ENCODE measurements at places on chromosomes 12 and 14.

DNA sequence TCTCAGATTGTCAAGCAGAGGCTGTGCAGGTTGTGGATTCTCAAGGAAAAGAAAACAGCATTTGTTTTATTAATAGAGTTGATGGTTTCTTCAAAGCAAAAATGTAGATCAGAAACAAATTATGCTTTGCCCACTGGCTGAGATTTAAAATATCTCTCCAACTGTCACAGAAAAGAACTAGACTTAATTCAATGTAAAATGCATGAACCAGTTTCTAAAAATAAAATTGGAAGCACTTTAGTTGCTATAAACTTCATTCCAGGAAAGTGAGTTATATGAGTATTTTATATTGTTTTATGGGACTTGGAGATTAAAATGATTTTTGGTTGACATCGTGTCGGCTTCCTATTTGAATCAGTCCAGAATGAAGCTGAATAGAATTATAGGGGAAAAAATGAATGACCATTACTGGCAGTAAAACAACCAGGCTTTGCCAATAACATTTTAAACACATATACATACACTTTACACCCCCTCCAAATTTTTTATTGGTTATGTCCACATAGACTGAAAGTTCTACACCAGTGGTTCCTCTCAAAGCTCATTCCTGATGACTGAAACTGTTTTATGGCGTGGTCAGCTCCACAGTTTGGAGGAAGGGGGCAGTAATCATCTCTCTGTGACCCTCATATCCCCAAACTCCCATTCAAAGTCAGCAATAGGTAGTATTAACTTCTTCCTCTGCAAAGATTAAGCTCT lies 55.5 kb upstream of the DAAM1 start:
- no peak for DNase-seq
- H3K4me1 ChIP-seq = peaks cover 12% of the 10 kb centered on the region
- no peak overlapping the region for H3K4me3 ChIP-seq
- no peak overlapping the region for H3K27ac ChIP-seq
- no peaks in the 10 kb centered on the region for H3K27me3 ChIP-seq

GRCh38 chr12:25617991-25618390 lies 64.9 kb upstream of the LMNTD1 start:
- no peaks in the 10 kb centered on the region for H3K4me1 ChIP-seq
- H3K27me3 ChIP-seq = no peaks in the 10 kb centered on the region
- no peak overlapping the region for H3K27ac ChIP-seq
- H3K4me3 ChIP-seq = no peak overlapping the region
- no peaks in the 10 kb centered on the region for H3K36me3 ChIP-seq
- no peak for DNase-seq

- H3K36me3 ChIP-seq = no peaks in the 10 kb centered on the region
- no peak overlapping the region for H3K4me3 ChIP-seq
- peaks cover 19% of the 10 kb centered on the region for H3K27me3 ChIP-seq
- H3K4me1 ChIP-seq = no peaks in the 10 kb centered on the region
Measured at GRCh38 chr14:92340071-92340470, 17.1 kb downstream of the SLC24A4 start.

- DNase-seq = no peak
- H3K27me3 ChIP-seq = no peaks in the 10 kb centered on the region
- peaks cover 4% of the 10 kb centered on the region for H3K4me1 ChIP-seq
- H3K27ac ChIP-seq = no peak overlapping the region
- no peak overlapping the region for H3K4me3 ChIP-seq
Measured at GRCh38 chr12:62606654-62607053, 140.0 kb downstream of the MON2 start.
